ENCODE measurements at places on chromosomes 4 and X.

DNA sequence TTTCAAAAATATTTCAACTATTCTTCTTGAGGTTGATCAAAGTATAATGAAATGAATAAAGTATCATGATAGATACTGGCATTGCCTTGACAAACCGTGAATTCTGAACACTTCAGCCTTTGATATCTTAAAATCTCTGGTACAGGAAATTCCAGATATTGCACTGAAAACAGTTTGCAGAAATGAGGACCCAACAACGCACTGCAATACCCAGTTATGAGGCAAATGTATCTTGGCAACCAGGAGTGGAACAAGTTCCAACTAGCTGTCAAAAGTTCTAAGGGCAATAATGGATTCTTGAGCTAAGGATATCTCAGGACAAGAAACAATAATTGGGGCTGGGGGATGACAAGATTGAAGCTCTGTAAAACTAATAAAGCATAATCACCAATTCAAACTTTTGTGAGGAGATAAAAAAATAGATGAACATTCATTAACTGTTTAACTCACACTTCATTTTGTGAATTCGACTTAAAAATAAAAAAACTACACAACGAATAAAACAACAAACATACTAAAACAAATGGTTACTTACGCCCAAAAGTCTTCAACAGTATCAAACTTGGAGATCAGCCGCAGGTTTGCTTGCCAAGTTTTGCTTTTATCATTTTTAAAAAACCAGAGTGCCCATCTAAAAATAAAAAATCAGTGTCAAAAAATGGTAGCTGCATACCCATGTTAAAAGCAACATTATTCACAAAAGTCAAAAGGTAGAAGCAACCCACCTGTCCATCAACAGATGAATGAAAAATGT lies 38.1 kb downstream of the EIF4E start:
- DNase-seq, result no peak

DNA sequence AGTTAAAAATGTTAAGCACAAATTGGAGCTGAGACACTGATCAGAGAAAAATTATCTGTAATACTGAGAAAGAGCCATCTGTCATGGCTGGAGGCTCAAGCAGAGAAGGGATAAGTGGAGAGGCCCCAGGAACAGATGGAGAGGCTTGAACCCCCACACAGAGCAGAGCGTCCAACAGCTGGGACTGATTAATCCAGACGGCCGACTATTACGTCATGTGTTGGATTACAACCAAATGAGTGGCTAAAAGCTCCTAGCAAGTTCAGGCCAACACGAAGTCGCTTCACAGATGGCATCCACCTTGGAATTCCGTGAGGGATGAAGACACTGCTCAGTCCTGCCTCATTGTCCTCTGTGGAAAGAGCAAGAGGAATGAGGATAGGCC lies 57.7 kb upstream of the ATXN3L start:
- DNase-seq, result no peak

DNA sequence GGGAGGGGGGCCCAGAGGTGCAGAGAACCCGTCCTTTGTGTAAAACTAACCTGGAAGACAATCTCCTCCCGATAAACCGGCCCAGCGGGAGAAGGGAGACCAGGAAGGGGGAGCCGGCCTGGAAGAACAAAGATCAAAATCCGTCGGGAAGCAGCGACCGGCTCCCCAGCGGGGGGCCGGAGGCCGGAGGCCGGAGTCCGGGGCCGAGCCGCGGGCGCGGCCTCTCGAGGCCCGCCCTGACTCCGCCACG lies 552 bp downstream of the ZDHHC9 start:
- DNase-seq, result no peak

GRCh38 chr4:38503689-38504395 lies 160.2 kb upstream of the KLF3 start:
- peak; percentile 4 for DNase-seq

DNA sequence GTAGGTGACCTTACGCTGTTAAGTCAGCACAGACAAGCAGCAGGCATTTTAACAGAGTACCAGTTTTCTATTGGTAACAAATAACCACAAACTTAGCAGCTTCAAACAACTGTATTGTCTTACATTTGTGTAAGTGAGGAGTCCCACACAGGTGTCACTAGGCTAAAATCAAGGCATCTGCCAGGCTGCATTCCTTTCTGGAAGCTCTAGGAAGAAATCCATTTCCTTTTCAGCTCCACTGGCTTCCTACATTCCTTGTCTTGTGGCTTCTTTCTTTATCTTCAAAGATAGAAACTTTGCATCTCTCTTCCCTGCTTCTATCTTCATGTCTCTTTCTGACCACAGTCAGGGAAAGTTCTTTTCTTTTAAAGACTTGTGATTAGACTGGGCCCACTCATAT lies 139.9 kb downstream of the TMEM144 start:
- DNase-seq, result no peak

GRCh38 chrX:98924511-98924910 lies 1485.6 kb downstream of the PCDH19 start:
- DNase-seq, result no peak

GRCh38 chr4:159904906-159905305 lies 802.0 kb downstream of the RAPGEF2 start:
- no peak for DNase-seq

GRCh38 chr4:28973587-28974350 lies 1746.4 kb upstream of the PCDH7 start:
- DNase-seq, result no peak

- DNase-seq, result no peak
Measured at GRCh38 chr4:18401425-18401824, 379.9 kb upstream of the LCORL start.

- no peak for DNase-seq
Measured at GRCh38 chrX:103063191-103063845, 653 bp downstream of the BEX1 start.

- peak; percentile 57 for DNase-seq
Measured at GRCh38 chr4:146333187-146333894, 119.0 kb downstream of the REELD1 start.

DNA sequence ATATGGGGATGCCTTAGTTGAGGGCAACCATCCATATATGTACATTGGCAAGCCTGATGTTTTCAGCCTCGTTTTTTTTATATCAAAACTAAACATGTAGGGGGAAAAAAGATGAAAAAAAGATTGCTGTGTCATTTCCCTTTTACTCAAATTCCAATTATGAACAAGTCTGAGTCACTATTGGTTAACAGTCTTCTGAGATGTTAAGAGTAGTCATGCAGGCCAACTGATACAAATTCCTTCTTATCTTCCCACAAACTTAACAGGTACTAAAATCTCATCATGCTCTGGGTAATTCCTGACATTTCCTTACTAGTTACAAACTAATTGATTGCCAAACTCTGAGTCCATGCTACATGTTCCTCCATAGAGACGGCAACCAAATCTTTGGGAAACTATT lies 222.1 kb downstream of the FRMPD4 start:
- no peak for DNase-seq

GRCh38 chr4:89928838-89929237 lies 34.2 kb downstream of the MMRN1 start:
- DNase-seq, result no peak

DNA sequence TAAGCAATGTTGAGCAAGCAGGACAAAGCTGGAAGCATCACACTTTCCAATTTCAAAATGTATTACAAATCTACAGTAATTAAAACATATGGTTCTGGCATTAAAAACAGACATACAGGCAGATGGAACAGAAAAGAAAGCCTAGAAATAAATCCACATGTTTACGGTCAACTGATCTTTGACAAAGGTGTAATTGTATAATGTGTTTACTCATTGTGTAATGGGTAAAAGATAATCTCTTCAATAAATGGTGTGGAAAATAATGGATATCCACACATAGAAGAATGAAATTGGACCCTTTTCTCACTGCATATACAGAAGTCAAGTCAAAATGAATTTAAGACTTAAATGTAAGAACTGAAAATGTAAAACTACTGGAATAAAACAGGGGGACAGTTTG lies 394.2 kb downstream of the ANKRD50 start:
- DNase-seq, result no peak

- no peak for DNase-seq
Measured at GRCh38 chrX:84322083-84322827, 134.3 kb upstream of the RPS6KA6 start.

DNA sequence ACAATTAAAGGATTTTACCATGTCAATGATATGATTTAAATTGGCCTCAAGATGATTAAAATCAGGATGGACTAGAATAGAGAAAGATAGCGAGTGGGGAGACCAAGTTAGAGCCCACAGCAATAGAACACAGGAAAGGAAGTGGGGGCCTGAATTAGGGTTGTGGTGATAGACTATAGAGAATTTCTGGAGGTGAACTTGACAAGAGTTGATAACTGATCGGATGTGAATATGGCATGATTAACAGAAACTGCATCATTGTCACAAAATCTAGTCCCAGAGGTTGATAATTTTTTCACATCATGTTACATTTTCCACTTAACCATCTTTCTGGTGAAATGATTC lies 26.3 kb upstream of the TRPC3 start:
- DNase-seq, result no peak

DNA sequence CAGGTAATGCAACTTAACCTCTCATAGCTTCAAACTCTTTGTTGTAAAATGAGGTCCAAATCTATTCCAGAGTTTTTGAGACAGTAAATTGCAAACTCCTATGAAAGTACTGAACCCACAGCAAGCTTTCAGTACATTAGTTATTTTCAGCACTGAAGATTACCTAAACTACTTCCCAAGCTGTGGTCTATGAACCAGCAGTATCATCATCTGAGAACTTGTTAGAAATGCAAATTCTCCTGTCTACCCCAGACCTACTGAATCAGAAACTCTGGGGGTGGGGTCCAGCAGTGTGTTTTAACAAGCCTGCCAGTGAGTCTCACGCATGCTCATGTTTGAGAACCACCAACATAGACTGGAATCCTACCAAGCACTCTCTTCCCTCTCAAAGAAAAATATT lies 5.7 kb upstream of the CASP6 start:
- DNase-seq, result no peak

DNA sequence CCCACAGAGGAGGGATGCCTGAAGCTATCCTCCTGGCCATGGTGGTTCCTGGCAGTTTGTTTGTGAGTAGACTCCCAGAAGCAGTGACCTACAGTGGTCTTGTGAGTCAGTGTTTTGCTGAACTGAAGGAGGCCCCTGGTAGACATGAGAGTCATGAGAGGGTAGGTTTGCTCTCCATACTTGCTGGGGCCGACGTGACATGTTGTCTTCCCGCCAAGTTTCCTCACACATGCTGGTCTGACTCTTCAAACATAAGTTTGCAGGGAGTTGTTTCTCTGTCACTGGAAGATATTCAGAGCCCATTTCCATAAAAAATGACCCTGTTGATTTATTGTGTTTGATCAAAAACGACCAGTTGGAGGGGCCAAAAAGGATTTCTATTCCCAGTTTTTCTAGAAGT lies 131.1 kb upstream of the SCML1 start:
- DNase-seq, result no peak

- DNase-seq, result no peak
Measured at GRCh38 chr4:10715696-10716095, 31.1 kb upstream of the CLNK start.

DNA sequence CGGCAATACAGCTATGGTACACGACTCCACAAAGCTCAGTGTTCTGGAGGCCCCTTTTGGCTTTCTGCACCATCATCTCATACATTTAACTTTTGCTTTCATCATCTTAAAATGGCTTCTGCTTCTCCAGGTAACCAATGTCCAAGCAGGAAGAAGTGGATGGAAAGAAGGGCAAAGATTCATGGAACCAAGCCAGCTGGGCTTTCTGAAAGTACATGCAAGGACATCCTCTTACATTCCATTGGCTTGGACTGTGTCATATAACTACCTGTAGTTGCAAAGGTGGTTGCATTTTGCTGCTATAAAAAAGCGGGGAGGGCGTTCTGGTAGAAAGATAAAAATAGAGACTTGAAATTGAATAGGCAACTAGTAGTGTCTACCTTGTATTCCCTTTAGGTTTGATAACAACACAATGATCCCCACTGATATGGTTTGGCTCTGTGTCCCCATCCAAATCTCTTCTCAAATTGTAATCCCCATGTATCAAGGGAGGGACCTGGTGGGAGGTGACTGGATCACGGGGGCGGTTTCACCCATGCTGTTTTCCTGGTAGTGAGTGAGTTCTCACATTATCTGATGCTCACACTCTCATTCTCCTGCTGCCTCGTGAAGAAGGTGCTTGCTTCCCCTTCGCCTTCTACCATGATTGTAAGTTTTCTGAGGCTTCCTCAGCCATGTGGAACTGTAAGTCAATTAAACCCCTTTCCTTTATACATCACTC lies 6.7 kb upstream of the FHIP1A start:
- no peak for DNase-seq

GRCh38 chr4:150078579-150079080 lies 385 bp downstream of the DCLK2 start:
- no peak for DNase-seq

DNA sequence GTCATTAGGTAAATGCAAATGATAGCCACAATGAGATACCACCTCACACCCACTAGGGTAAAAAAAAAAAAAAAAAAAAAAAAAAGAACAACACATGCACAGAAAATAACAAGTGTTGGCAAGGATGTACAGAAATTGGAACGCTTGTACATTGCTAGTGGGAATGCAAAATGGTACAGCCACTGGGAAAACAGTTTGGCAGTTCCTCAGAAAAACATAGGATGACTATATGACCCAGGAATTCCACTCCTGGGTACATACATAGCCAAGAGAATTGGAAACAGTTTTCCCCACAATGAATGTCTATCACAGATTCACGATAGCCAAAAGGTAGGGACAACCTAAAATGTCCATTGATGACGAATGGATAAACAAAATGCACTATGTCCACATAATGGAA lies 161.3 kb upstream of the MAMLD1 start:
- DNase-seq, result no peak

DNA sequence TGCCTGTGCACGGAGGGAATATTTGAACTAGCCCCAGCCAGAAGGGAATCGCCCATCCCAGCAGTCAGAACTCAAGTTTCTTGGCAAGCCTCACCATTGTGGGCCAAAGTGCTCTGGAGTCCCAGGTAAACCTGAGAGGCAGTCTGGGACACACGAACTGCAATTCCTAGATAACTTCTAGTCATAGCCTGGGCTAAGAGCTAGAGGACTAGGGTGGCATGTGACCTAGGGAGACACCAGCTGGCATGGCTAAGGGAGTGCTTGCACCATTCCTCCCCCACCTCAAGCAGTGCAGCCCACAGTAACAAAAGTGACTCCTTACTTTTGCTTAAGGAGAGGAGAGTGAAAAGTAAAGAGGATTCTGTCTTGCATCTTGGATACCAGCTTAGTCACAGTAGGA lies 935.2 kb downstream of the DMD start:
- DNase-seq, result no peak

DNA sequence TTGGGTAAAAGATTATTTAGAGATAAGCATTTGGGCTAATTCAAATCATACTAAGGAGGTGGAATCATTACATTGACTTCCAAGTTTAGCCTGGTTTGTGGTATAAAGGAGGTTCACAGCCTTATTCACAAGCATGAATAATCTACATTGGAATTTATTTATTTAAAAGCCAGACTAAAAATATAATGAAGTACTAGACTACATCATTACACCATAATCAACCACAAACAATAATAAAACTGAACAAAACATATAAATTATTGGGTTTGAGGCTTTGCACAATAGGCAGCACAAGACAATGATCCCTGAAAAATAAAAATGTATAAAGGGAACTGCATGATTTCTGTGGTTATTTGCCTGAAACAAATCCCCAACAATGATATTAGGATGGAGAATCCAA lies 314.0 kb downstream of the GBA3 start:
- no peak for DNase-seq

Data from inflammatory macrophage treated with lipopolysaccharide for 4 hours (primary cell).